ENCODE measurements at places on chromosomes 6 and 20.

- no peak for DNase-seq
These were observed 222.6 kb upstream of the MARCKS start for GRCh38 chr6:113634352-113635163.

DNA sequence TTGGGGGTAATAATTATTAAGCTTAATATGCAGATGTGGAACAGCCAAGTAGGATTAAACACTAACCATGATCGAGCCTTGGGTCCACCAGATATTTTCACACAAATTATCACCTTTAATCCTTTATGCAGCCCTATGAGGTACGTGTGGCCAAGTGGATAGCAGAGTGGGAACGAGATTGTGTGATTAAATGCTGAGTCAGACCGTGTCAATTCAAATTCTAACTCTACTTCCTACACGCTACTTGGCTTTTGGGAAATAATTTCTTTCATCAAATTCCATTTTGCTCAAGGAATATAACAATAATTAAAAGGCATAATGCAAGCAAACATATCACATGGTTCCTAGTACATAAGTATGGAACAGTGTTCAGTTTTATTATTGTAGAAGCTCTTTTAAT, 329.2 kb downstream of the CBLN4 start:
- DNase-seq: no peak

- no peak for DNase-seq
These were observed 296.2 kb downstream of the FARS2 start for GRCh38 chr6:5557506-5557905.

DNA sequence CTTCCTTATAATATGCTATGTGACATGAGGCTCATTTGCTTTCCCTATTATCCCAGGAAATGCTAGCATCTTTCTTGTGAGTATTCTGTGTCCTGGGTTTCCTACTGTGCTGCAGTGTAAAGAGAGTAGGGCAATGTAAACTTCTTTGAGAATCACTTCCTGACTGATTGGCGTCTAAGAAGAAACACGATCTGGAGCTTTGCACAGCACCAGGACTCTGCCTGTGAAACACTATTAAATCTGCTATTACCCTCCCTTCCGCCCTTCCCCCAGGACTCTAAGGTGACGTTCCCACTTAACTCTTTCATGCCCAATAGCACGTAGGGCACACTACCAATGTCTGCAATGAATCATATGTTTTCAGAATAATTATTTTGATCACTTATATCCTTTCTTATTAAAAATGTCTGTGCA, 607.3 kb upstream of the CITED2 start:
- DNase-seq: no peak

- peak; percentile 97 for DNase-seq
These were observed 615 bp upstream of the NTSR1 start for GRCh38 chr20:62707921-62708521.

DNA sequence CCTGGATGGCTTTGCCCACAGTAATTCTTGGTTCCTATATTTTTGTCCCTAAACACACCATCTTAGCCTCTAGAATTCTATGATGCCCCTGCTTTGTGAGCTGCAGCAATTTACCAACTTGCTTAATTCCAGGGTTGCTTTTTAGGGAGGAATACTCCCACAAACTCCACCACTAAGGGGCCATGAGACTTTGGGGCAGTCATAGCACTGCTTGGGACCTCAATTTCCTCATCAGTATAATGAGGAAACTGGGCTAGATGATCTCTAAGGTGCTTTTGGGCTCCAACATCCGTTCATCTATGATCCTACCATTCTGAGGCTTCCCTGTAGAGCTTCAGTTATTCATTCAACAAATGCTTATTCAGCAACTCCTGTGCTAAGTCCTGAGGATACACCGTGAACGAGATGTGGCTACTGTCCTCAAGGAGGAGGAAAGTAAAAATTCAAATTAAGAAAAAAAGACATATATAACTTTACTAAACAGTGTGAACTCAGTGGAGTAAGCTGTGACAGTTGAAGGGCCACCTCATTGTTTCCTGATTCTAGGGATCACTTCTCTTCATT, 75.3 kb downstream of the PRDM1 start:
- no peak for DNase-seq

DNA sequence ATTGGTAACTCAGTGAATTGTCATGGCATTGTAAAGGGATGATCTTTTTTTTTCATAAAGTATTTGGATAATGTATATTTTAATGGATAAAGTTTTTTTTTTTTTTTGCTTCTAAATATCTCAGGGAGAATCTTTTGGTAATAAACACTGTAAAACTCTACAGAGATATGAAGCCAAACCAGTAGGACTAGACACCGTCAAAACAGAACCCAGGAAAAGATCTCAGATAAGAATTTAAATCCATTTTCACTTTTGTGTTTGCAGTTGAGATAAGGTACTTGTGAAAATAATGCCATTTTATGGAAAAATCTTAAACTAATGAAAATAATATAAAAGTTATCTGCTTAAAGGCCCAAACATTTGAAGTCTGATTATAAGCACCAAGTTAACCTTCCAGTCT, 27.0 kb downstream of the FAM83B start:
- no peak for DNase-seq

DNA sequence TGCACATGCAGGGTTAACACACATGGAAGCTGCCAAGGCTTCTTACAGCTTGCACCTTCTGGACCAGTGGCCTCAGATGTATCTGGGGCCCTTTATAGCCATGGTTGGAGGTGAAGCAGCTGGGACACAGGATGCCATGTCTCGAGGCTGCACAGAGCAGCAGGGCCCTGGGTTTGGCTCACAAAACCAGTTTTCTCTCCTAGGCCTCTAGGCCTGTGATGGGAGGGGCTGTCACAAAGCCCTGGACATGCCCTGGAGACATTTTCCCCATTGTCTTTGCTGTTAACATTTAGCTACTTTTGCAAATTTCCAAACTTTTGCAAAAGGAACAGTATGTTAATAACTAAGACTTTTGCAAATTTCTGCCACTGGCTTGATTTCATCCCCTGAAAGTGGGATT, 18.2 kb upstream of the GSTA1 start:
- no peak for DNase-seq

DNA sequence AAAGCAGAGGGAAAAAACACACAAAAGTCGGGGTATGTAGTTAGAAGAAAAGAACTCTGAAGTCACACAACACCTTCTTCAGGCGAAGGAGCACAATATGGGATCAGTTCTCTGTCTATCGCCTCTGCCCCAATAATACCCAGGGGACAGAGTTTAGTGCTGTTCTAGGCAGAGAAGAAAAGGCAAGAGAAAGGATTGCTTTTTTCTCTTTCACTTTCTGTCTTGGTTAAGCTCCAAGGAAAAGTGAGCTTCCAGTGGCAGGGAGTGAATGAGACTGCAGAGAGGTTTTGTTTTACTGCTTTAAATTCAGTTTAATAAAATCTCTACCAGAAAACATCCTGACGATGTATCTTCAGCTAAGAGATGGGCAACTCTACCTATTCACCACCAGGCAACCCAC, 86.6 kb upstream of the STXBP5 start:
- DNase-seq: no peak

- no peak for DNase-seq
These were observed 190.0 kb downstream of the C6orf118 start for GRCh38 chr6:165119231-165120020.

DNA sequence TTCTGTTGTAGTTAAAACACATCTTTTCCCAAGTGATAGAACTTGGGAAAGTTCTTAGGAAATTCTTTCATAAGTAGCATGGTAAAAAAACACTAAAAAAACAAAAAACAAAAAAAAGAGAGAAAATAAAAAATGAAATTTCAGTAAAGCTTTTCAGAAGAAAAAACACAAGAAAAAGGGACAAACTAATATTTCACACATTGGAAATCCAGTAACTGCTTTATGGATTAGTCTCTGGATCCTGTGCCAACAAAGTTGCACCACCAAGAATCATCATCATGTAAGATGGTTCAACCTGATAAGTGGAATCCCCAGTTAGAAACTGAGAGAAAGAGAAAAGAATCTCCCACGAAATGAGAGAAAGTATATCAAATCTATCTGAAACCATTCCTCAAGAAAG, 144.2 kb downstream of the GMDS start:
- no peak for DNase-seq

DNA sequence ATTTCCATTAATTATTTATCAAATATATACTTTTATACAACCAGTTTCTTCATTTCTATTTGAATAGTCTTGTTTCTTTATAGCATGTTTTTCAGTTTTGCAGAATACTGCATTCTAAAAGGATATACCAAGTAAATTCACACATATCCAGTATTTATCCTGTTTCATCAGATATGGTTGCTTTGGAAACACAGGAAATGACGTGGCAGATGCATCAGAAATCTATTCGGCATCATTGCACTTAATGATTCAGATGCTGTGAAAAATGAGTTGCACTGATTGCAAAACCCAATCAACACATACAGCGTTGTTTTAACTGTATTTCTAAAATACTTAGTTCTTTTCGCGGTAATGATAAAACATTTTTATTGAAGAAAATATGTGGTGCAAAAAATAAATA, 594.9 kb downstream of the CDH26 start:
- DNase-seq: no peak

DNA sequence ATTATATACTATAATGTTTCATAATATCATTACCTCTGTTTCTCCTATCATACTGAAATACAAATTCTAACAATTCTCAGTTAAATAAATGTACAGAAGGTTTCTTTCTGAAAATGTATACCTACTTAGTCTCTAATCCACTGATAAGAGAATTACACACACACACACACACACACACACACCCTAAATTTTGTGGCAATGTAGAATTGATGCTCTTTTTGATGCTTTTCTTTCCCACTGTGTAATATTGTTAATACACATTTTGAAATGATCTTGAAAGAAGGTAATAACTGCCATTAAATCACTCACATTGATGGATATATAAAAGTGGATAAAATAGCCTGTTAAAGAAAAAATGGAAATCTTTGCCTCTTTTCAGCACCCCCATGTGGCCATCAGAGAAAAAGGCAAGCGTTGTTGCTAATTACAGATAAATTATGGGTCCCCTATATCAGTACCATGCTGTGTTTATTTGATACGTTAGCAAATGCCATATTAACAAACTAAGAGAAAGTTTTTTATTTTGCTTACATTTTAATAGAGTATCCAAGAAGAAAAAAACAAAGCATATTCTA, 76.6 kb upstream of the VGLL2 start:
- DNase-seq: no peak

DNA sequence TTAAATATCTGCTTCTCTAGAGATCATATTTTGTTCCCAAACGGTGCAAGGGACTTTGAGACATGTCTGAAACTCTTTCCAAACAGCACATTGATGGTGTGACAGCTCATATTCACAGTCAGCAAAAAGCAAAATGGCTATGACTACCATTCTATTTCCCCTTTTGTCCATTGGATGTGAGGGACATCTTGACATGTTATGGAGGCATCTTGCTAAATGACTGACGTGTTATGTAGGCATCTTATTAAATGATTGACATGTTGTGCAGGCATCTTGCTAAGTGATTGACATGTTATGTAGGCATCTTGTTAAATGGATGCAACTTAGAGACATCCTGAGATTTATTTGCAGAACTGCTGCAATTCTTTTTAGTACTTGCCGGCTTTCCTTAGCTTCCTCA, 255.8 kb downstream of the DLL1 start:
- no peak for DNase-seq

DNA sequence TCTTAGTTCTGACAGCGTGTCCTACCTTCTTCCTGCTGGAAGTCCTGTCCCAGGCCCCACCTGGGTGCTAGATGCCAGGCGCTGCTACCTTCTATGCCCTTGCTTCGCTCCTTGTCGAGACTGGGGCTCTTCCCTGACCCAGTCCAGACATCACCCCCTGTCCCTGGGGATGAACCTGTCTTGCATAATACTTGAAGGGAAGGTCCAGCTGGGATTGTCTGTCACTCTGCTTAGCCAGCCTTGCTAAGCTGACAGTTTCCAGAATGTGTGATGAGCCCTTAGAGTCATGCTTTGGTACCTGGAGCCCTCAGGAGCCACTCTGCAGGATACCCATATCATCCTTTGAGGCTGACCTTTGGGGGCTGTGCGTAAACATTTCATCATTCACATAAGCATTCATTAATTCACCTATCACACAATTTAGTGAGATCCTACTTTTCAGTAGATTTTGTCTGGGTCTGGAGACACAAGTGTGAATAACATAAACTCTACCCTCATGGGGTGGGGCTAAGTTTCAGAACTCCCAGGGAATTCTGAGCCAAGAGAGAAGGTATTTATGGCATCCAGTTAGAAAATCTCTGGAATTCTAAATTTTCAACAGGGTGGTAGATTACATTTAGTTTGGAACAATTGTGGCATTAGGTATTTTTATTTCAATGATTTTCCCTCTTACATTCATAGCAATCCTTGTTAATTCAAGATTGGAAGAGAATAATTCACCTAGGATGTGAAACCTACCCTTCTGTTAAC, 151.1 kb upstream of the HDAC2 start:
- no peak for DNase-seq

GRCh38 chr6:159042003-159042825, 2.6 kb downstream of the TAGAP start:
- DNase-seq: peak; percentile 51

Measured in 8988T (cell line).